ENCODE measurements at places on chromosomes 3 and 15.

- no peak for DNase-seq
These were observed 19.5 kb downstream of the PSTPIP1 start for GRCh38 chr15:77014132-77015081.

DNA sequence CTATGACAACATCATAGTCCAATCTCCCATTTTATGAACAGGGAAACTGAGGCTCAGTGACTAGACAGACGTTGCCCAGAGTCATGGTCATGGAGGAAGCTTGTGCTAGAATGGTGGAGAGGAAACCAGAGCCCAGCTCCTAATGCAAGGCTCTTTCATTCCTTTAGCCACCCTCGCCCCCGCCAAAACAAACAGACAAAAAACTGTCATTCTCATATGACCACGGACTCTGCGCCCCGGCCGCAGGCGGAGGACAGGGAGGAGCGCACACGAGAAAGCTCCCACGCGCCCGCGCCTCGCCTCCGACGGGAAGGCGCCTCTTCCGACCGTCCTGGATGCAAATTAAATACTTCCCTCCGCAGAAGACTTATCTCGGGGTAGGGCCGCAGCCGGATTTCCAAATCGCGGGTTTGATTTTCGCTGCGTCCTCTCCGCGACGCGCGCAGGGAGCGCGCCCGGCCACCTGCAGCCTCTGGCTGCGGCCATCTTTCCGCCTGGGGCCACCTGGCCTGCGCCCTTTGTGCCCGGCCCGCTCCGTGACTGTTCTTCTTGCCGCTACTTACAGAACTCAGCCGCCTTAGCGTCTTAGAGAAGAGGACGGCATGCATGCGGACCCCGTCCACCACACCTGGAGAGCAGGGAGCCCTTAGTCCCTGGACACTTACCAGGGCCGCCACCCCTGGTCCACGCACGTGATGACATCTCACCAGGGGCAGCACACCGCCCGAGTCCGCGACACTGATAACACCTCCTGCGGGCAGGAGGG is 670 bp upstream of the ATP13A3 start:
- no peak for DNase-seq

DNA sequence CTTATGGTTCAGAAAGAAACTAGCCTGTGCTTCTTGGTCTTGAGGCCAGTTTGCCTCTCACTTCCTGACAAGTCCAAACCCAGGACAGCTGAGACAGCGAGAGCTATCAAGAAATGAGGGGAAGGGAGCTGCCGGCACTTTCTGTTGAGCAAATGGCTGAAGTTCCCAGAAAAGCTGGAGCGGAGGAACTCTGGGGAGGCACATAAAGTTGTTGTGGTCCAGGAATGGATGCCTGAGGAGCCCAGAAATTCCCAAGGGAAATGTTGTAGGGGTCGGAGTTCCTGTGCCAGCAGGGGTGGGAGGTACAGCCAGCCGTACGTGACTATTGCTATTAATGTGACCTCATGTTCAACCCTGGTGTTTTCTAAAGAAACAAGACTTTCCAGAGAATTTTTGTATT is 98.8 kb upstream of the TNFAIP8L3 start:
- DNase-seq = no peak

DNA sequence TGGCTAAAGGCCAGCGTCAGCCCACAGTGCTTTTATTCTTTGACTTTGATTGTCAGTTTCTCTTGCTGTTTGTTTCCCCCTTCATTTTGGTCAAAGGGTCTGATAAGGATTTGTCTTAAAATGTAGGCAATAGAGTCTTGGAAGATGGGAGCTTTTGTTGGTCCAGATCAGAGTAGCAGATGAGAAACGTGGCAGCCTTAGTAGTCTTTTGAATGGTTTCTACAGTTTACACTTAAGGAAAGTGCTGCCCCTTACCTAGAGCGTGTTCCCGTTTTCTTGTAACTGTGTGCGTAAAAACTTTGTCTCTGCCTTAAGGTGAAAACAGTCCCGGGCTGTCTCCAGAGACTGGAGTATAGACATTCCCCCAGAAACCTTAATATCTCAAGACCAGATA is 630 bp downstream of the LXN start:
- no peak for DNase-seq

- DNase-seq = no peak
These were observed 76.0 kb downstream of the ADCY5 start for GRCh38 chr3:123372686-123373473.

- DNase-seq = no peak
These were observed 346.6 kb downstream of the CNTN6 start for GRCh38 chr3:1439395-1439794.

- peak; percentile 45 for DNase-seq
These were observed 60.6 kb downstream of the CHAC1 start for GRCh38 chr15:41013691-41014414.

DNA sequence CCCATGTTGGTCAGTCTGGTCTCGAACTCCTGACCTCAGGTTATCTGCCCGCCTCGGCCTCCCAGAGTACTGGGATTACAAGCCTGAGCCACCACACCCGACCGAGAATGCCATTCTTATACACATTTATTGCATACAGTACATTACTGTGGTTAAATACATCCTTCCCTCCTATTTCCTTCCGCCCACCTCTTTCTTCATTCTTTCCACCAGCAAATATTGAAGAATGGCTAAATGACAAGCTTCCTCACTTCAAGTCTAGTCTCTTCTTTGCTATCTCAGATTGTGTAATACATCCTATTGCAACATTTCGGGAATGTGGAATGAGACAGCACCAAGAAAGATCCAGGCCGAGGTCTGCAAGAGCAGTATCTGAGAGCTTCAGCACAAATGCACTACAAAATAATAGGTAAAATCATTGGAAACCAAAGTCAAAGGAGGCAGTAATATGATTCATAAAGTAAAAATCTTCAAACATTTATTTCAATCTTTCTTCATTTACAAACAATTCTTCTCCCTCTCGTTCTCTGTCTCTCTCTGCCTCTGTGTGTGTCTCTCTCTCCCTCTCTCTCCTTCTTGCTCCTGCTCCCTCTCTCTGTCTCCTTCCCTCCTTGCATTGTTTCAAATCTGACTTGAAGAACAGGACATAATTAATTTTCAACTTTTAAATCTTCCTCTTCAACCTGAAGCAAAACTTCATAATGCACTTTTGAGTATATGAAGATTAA is 94.7 kb upstream of the TGFBR2 start:
- DNase-seq = no peak

DNA sequence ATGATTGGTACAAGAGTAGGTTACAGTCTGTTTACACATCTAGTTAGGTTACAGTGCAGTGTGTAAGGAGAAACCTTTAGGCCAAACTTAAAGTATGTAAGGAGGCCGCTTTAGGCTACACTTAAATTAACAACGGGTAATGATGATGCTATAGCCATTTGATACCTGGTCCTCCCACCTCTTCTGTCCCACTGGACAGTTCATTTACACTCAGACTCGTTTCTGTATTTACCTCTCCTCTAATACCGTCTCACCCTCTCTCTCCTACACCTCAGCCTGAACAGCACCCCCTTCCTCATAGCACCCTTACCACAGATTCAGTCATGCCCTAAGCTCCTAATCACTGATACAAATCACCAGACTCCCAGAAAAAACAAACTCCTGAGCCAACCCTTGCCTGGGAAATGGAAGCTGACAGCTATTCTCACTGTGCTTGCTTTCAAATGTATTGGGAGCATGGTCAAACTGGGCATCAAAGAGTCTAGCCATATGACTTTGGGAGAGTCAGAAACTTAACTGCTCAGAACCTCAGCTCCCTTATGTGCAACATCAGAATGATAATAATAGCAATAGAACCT is 241.3 kb upstream of the SETMAR start:
- no peak for DNase-seq

- DNase-seq = no peak
These were observed 48.9 kb upstream of the ZDHHC23 start for GRCh38 chr3:113898892-113899291.

- DNase-seq = no peak
These were observed 15.3 kb downstream of the TMEM108 start for GRCh38 chr3:133053532-133053931.

- peak; percentile 23 for DNase-seq
These were observed 632 bp upstream of the COPS2 start for GRCh38 chr15:49155834-49156627.

DNA sequence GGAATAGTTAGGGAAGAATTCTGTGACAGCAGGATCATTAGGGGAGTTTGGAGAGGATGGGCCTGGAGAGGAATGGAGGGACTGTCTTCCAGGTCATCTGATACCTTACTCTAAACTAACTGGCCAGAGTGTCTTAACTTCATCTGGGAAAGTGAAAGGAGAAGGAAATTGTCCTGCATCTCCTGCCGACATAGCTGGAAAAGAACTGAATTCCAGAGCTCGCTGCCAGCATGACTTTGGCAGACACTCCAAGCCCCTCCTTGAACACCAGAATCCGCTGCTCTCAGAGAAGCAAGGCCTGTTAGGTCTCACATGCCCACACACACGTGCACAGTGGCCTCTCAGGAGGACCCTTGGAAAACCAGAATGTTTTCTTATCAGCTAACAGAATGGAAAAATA is 10.5 kb downstream of the ABI3BP start:
- DNase-seq = no peak

DNA sequence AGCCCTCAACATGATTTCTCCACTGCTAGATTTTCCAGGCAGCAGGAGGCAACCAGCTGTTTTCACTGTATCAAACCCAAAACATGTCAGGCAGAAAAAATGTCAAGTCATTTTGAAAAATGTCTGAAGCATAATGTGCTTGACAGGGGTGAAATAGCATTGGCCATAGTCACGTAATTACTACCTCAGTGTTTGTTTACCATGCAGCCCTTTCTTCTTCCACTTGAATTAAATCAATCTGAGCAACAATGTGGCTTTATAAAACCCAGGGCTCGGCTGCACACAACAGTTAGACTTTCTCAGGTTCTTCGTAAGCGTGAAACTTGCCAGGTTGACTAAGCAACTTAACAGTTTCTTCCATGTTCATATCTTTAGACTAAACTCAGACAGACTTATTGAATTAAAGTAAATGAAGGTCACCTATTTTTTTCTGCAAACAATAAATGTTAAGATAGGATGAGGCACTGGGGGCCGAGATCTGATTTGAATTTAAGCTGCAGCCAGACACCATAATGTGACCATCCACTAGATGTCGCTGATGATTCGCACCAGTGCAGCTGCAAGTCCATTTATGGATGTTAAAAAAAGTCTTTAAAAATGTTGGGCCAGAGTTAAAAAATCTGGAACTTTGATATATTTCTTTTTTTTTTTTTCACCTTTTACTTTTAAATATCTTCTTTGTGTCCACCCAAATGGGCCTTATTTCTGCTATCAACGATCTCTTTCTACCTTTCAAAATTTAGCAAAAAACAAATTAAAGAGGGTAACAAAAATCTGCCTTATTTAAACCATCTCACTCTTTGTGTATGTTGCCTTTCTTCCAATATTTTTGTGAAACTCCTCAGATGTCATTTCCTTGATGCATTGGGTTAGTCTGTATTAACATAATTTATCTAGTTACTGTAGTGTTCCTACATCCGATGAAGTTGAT is 305.9 kb downstream of the CACNA2D3 start:
- DNase-seq = peak; percentile 53

DNA sequence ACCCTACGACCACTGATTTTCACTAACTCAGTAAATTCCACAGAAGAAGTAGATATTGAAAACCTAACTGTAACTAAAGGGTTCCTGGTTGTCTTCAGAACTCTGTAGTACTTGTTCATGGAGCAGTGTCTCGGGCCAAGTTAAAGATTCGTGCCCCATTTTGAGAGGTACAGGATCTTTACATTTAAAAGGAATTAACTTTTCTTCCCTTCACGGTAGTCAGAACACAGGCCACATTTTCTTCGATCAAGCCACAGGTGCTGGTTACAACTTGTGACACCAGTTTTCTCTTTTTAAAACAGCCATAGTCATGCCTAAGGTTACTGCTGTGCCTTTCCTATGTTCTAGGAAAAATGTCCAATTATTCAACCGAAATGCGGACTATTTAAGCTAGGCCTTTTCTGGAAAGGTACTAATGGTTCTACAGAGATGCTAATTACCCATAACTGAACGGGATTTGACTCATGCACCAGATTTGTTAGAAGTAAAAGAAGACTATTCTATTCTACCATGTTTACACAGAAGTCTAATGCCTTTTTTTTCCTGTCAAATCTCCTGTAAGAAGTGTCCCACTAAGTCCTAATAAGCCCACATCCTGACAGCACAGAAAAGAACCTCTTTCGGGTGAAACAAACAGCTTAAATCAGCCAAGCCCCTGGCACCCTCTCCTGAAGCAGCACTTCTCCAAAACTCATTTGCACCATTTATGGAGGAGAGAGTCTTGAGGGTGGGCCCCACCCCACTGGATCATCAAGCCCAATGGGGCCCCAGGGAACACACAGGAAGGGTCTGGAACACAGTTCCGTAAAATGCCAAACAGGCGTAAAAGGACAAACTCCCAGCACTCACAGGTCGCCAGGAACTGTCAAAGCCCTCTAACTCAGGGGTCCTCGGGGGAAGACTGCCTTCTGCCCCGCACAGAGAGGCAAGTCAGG is 1.9 kb downstream of the LRIG1 start:
- DNase-seq = no peak

- DNase-seq = no peak
These were observed 19.7 kb downstream of the TM4SF4 start for GRCh38 chr3:149494022-149494758.

- no peak for DNase-seq
These were observed 70.8 kb downstream of the DNAJC13 start for GRCh38 chr3:132488151-132488550.

DNA sequence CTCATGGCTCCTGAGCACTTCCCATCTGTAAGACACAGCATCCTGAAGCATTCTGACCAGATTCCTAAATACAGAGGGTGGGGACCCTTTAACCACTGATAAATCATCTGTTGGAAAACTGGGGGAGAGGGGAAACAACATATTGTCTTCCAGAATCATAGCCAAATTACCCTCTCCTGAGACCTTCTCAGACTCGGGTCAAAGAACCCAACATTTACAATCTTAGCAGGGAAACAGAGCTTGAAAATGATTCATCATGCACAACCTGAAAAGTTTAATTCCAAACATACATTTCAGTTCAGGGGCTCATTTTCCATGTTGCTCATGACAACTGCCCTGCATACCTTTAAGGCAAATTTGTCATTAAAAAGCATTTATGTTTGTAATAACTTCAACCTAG is 48.5 kb upstream of the TSPAN3 start:
- DNase-seq = no peak

GRCh38 chr3:28050885-28051284 is 190.5 kb upstream of the CMC1 start:
- DNase-seq = peak; percentile 53

- DNase-seq = no peak
These were observed 14.6 kb upstream of the AHSG start for GRCh38 chr3:186598108-186598784.

GRCh38 chr15:79136434-79137046 is 46.0 kb upstream of the RASGRF1 start:
- no peak for DNase-seq

GRCh38 chr3:81476692-81477091 is 284.8 kb downstream of the GBE1 start:
- DNase-seq = no peak

- DNase-seq = peak; percentile 37
These were observed at the start of gene IL17RE for GRCh38 chr3:9902372-9903237. IL17RE (plus strand) TSS chr3:9902848; CDS start chr3:9902933, 85 bp downstream.

GRCh38 chr15:100202309-100202960 is 139.3 kb downstream of the ADAMTS17 start:
- DNase-seq = no peak
